Endodermal cell (in vitro differentiated cells): ENCODE measurements at places on chromosomes 5 and 9. TPM values are rescaled to one million over a fixed set of nuclear protein-coding genes. Genes with fewer than 3 reads are reported as not detected.

GRCh38 chr5:95925939-95926338, 35.7 kb downstream of the ELL2 start:
- DNase-seq = no peak

The PDE6A gene
- 0.07 to 0.15 TPM (median 0.09 TPM) in 3 replicates for total RNA-seq

The FBP1 gene
- 1.0 and 1.2 TPM in 2 replicates for total RNA-seq

The NIPAL4 gene
- total RNA-seq = 0.09 TPM in 1 of 2 replicates, not detected in the other

DNA sequence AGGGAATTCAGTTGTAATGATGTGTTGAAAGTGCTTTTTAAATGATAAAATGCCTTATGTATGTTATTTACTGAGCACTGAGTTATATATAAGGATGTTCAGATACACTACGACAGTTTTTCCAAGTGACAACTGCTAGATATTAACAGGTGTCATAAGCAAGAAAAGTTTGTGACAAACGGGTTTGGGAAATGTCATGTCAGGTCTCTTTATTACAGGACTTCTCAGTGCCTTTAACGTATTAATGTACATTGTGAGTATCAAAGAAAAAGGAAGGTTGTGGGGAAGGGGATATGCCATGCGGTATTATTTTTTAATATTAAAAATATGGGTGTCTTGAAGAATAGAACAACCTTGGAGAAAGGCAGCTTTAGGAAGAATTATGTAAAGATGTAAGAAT, 56.4 kb downstream of the RAI14 start:
- DNase-seq = no peak

DNA sequence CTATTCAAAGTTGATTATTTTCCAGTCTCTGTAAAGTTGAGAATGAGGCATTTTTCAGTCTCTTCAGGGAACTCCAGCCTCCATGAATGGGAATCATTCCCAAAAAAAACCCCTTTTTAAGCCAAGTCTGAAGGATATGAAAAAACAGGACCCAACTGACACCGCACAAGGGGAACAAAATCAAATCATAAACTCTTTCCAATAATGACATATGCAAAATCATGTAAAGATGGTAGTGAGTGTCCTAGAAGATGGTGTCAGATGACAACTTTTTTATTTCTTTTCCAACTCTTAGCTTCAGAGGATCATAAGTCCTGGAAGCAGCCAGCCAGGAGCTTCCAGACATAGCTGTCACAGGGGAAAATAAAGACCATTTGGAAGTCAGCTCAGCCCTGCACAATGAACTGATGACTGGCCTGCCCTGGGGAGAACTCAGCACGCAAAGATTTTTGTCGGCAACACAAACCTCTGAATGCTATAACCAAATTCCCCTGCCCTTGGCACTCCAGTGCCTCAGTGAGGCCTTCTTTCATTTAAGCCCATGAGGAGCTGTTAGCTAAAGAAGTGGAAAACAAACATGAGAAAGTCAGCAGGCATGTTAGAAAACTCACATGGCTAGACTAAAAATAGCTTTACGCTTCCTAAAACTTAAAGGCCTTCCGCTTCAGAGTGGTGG, 85.4 kb downstream of the SLC1A3 start:
- no peak for DNase-seq

- DNase-seq = no peak
Observed at GRCh38 chr9:133262226-133262625, 12.8 kb downstream of the ABO start.

- DNase-seq = no peak
Observed at GRCh38 chr9:114451707-114452031, 53.6 kb downstream of the WHRN start.

The HTR4 gene
- total RNA-seq = not detected in 3 replicates

The GRM6 gene
- not detected in 3 replicates for total RNA-seq

DNA sequence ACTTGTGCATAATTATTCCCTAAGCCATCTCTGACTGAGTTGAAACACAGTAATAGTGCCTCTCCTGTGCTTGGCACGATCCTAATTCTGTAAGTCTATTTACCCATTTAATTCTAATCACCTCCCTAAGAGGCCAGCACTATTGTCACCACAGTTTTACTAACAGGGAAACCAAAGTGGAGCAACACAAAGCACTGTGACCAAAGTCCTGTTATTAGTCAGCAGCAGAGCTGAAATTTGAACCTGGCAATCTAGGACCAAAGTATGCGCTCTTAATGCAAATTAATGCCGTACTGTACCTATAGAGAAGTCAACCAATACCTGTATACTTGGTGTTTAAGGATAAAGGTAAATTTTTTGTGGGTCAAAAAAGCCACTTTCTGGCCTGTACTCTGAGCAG, 77.1 kb upstream of the CNTLN start:
- no peak for DNase-seq

The SFXN1 gene
- 154 to 216 TPM (median 155 TPM) in 3 replicates for total RNA-seq

DNA sequence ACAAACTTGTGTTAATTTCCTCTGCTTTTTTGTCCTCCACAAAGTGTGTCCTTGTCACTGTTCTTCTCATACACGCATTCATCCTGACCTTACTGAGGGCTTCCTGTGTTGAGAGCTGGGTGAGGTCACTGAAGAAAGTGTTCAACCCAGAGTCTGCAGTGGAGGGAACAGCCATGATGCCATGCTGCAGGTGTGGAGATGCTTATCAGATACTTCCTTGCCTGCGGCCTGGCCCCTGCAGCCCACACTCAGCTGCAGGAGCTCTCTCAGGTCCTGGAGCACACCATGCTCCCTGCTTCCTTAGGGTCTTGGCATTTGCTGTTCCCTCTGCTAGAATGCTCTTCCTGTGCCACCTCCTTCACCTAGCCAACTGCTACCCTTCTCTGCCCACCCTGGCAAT, 108.1 kb upstream of the SPRY4 start:
- peak; percentile 60 for DNase-seq

- peak; percentile 66 for DNase-seq
Observed at GRCh38 chr9:2161661-2162060, 146.5 kb downstream of the SMARCA2 start.

The ETF1 gene
- 109 and 112 TPM in 2 replicates for total RNA-seq

- DNase-seq = peak; percentile 61
Observed at GRCh38 chr5:136738829-136739228, 373.5 kb upstream of the TRPC7 start.

The ECSCR gene
- total RNA-seq = 0.70 TPM in 1 of 3 replicates, not detected in the others

- peak; percentile 10 for DNase-seq
Observed at GRCh38 chr5:148922606-148923005, 96.2 kb downstream of the ADRB2 start.

DNA sequence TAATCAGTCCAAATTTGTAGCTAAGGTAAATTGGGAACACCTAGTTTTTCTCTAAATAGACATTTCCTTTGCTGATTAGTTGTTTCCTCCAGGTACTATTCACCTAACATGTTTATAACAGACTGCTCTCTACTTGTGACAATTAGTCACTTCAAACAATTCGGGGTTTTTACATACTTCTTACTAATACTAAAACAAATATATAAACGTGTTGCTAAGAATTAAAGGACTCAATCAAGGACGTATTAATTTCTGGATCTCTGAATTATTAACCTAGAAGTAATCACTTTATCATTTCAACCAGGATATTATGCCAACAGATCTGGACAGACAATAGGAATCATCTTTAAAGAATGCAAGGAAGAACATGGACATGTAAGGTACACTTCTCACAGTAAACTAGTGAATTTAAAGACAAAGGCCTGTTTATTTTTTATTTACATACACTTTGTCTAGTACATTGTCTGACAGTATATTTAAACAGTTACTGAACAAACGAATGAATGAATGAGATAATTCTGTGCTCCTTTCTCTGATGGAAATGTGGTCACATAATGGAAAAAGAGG, 22.3 kb downstream of the PJA2 start:
- DNase-seq = no peak
